ENCODE measurements at places on chromosomes 12 and 14.

DNA sequence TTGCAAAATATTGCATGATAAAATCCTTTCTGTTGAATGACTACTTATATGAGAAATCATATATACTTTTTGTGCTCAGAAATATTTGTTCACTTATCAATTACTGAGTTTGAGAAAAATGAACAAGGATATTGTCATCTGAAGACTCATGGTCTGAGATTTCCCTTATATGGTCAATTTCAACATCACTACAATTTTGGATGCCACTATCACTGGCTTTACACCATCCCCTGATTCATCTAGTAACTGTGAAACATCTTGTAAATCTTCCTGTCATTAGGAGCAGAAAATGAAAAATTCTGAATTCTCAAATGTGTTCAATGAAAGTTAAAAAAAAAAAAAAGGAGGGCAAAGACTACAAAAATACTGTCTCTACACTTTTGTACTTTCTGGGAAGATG lies 21.8 kb upstream of the GXYLT1 start:
- DNase-seq, result no peak

GRCh38 chr12:72346363-72346944 lies 74.3 kb downstream of the TRHDE start:
- no peak for DNase-seq

DNA sequence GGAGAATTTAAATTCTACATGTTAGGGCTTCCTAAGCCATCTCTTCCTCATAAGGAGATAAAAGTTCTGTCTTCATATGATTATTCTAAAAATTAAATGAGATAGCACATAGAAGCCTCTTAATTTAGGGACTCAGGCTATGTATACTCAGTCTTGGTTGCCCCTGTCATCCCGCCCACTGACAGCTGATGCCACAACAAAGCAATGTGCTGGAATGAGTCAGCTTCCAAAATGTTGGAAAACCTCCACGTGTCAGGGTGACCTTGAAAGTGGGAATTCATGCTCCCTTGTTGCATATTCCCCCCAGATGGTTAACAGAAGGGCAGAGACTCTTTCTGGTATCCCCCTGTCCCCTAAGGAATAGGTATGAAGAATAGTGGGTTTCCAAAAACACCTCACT lies 238.0 kb upstream of the DDHD1 start:
- DNase-seq, result no peak

GRCh38 chr12:130705178-130705822 lies 10.8 kb downstream of the RIMBP2 start:
- DNase-seq, result no peak

DNA sequence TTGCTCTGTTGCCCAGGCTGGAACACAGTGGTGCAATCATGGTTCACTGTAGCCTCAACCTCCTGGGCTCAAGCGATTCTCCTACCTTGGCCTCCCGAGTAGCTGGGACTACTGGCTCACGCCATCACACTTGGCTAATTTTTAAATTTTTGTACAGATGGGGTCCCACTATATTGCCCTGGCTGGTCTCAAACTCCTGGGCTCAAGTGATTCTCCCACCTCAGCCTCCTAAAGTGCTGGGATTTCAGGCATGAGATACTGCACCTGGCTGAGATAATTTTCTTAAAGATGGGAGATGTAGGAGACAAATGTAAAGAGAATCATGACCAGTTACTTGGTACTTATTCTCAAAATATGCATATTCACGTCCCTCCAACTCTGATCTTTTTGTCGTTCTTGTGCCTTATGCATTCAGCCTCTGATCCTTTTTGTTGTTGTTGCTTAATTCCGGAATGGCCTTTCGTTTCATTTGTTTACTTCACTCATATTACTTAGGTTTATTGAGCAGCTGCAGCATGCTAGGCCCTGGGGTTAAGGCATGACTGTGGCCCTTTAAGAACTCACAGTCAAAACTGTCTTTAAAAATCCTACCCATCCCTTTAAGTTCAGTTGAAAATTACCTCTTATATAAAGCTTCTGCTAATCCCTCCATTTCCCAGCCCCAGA lies 8.9 kb downstream of the RBMS2 start:
- DNase-seq, result no peak

GRCh38 chr12:124605883-124606774 lies 38.7 kb upstream of the NCOR2 start:
- DNase-seq, result no peak
